ENCODE measurements at places on chromosomes 16 and 17.

DNA sequence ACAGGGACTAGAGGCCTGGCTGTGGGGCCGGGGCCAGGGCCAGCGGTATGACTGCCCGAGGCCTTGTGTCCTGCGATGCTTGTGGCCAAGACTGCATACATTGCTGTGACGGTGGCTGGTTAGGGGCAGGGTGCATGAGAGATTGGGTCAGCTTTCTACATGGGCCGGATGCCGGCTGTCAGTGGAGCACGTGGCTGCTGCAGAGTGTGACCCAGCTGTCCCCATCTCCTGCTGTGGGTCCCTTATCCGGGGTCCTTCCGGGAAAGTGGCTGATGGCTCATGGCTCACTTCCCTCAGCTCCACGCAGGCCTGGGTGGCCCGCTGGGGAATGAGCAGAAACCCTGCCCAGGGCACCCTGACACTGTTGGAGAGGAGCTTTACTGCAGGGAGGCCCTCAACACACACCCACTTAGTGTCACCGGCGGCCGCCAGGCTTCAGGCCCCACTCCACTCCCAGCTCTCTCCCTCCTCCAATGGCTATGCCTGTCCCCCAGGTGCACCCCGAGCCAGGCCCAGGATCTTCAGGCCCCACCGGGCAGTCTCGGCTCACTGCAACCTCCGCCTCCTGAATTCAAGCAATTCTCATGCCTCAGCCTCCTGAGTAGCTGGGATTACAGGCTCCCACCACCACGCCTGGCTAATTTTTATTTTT is 808 bp upstream of the RGS11 start:
- DNase-seq: no peak

- DNase-seq: no peak
Measured at GRCh38 chr16:72857834-72858664, 189.9 kb downstream of the ZFHX3 start.

DNA sequence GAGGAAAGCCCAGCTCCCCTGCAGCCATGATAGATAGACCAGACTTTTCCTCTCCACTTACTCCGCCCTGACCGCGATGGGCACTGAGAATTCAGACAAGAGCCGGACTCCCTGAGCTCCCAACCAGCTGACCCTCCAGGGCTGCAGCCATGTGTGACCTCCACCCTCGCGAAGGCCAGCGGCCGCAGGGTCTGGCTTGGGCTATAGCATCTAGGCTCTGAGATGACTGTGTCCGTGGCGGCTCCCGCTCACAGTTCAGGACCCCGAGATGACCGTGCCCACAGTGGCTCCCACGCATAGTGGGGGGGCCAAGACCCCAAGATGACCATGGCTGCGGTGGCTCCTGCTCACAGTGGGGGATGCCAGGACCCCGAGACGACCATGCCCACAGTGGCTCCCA is 18.0 kb downstream of the ZFPM1 start:
- DNase-seq: no peak

DNA sequence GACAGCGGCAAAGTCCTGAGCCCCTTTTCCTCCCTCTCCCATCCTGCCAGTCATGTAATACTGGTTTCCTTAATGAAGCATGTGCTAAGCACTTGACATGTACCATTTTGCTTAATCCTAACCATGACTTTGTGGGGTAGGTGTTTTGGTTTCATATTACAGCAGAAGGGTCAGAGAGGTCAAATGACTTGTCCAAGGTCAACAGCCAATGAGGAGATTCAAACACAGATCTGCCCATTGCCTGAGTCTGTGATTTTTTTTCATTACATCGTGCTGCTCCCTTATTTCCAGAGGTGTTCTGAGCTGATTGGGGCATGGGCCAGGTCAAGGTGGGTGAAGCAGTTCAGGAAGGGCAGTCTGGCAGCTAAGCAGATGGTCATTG is 17.6 kb upstream of the PHF12 start:
- DNase-seq: no peak

GRCh38 chr17:74790161-74791058 is 14.3 kb upstream of the NAT9 start:
- no peak for DNase-seq

DNA sequence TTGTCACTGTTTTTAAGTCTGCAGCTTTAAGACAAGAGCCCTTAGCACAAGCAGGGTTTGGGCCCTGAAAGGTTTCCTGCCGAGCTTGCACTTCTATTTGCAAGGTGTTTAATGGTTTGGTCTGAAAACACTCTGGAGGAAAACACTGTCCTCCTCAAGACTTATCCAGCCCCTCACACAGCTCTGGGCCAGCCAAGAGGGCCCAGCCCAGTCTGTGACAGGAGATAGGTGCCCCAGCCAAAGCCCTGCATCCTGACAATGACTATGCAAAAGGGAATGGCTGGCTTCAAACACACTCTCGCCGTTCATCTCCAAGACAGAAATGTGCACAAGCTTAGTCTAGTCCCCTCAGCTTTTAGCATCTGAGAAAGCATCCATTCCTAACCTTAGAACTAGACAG is 26.9 kb downstream of the MPG start:
- DNase-seq: no peak
